ENCODE measurements at places on chromosomes 4 and X.

GRCh38 chr4:175035905-175036304, 117.7 kb downstream of the ADAM29 start:
- peak; percentile 5 for DNase-seq

DNA sequence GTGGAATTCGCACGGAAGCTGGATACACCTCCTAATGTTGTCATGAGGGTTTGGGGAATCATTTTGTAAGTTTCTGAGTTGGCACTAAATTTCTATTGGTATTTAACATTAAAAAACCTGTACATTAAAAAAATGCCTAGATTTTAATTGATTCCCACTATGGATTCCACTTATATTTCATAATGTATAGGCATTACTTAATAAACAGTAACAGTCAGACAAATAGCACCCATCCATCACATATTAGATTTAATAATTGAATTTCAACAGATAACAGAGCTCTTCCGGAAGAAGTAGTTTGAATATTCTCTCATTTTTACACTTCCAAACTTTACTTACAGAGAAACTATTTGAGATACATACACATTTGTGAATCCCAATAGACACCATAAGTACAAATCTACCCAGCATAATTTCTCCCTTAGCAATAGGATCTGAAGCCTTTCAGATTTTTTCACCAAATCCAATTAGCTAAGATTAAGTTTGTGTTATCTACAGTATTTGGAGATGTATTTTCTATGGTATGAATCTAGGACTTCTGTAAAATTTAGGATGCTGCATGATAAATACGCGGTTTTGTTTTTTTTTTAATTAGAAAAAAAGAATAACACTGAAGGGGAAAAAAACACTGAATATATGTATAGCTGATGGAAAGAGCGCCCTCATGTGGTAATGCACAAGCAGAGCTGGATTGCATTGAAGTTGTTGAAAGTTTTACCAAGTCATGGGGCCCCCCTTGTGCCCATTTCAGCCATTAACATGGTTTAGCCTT, 12.2 kb upstream of the ODAM start:
- no peak for DNase-seq

DNA sequence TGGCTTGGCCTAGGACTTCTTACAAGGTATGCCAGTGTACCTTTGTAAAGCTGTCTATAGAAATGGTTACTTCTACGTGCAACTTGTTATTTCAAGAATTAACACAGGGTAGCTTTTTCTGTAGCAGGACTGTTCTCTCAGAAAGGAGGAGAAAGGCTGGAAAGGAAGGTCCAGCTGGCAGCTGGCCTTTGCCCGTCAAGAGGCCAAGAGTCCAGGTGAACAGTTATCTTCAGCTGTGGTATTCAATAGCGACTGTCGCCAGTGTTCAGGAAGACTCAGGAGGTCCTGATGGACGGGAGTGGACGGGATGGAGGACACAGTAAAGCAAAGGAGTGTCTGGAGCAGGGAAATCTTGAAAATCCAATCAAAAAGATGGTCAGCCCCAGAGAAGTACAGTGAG, 4.7 kb downstream of the CYP4V2 start:
- DNase-seq: no peak

DNA sequence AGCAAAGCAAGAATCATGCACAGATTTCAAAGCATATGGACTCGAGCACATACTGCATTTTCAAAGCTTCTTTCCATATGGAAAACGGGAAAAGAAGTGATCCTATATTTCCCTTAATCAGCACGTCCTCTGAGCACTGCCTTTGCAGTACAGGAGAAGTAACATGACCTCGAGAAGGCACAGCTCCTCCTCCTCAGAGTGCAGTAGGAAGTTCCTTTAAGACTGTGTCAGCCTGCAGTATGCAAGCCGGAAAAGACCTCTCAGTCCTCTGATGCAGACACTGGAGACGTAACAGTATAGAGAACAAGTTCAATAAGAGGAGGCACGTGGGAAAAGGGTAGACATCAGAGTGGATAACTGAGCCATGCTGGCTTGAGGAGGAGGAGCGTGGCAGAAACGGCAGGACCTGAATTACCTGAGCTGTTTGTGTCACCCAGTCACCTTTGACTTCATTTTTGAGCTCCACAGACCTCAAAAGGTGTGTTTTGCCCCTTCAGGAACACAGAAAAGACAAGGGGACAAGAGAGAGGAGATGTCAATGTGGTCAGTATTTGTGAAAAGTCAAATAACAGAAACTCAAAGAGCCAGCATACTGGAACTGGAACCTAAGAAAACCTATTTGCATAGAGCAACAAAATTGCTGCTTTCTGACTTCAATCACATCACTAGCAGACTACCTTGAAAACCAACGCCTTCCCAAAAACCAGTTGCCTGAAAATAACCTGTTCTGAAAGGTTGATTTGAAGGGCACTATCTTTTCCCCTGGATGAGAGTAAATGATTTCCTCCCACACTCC, 20.8 kb downstream of the IRF2 start:
- DNase-seq: no peak

GRCh38 chr4:73761856-73762255, 21.5 kb downstream of the CXCL8 start:
- no peak for DNase-seq

DNA sequence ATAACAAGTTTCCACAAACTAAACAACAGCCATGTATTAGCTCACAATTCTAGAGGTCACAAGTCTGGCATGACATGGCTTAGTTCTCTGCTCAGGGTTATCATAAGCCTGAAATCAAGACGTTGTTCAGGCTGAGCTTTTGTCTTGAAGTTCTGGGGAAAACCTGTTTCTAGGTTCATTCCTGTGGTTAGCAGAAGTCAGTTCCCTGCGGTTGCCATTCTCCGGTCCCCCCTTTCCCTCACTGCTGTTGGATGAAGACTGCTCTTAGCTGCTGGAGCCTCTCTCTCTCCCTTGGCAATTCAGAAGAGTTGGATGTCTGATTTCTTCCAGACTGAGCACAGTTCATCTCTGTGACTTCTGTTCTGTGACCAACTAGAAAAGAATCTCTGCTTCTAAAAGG, 962.6 kb downstream of the PCDH7 start:
- no peak for DNase-seq

GRCh38 chrX:22313766-22314165, 41.1 kb downstream of the CBLL2 start:
- no peak for DNase-seq

- no peak for DNase-seq
Measured at GRCh38 chr4:4670869-4671268, 129.0 kb upstream of the STX18 start.

GRCh38 chr4:11079171-11079570, 349.5 kb downstream of the HS3ST1 start:
- no peak for DNase-seq

DNA sequence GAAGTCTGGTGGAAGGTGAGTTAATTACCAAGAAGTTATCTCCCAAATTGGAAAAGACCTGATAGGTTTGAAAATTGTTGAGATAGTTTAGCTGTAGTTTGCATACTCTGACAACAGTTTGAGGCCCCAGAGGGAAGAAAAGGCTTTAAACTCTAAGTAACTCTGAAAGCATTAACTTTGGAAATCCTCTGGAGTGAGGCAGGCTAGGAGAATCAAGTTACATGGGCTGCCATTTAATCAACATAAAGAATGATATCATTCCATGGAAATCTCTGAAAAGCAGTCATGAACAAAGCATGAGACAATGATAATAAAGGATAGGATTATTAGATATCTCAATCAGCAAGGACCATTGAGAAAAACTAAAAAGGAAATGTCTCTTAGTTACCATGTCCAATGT, 647.1 kb downstream of the ANKRD50 start:
- no peak for DNase-seq

GRCh38 chrX:153482376-153483015, 12.1 kb upstream of the HAUS7 start:
- no peak for DNase-seq

GRCh38 chr4:29047341-29048041, 1672.7 kb upstream of the PCDH7 start:
- no peak for DNase-seq

- no peak for DNase-seq
Measured at GRCh38 chr4:2790583-2791517, 2.0 kb upstream of the SH3BP2 start.

GRCh38 chrX:95058815-95059214, 1384.8 kb downstream of the FAM133A start:
- DNase-seq: no peak

DNA sequence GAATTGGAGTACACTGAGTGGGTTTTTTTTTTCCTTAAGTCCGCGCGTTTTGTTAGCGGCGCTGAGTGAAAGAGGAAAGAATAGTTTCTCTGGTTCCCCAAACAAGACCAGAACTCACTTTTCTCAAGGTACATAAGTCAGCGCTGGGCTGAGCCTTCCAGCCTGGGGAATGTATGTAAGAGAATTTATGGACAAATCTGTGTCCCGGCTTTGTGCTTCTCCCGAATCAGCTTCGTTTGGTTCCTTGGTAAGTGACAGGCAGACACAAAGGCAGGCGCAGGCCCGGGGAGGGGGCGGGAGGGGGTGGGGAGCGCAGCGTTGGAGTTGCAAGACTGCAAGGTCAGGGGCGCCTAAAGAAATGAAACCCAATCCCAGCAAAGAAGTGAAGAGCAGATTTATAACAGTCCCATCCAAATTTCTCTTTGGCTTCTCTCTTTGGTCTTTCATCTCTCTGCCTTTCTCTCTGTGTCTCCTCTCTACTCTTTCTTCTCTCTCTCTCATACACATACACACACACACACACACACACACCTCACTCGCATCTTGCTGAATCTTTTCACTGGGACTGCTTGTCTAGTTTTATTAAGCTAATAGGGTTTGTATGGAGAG, 981 bp downstream of the TET2 start:
- no peak for DNase-seq

DNA sequence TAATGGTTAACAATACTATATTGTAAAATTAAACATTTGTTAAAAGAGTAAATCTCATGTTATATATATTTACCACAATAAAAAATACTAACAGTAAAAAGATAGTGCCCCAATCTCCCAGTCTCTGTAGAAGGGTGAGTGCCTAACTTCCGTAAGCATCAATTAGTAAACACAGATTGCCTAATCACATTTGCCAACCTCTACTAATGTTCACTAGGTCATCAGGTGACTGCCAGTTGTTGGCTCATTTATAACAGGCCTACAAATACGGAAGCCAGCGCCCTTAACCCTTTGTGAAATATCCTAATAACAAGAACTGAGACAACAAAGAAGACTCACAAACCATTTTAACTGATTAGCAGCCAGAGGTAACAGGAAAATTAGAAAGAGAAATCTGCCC, 345.1 kb downstream of the INPP4B start:
- no peak for DNase-seq

DNA sequence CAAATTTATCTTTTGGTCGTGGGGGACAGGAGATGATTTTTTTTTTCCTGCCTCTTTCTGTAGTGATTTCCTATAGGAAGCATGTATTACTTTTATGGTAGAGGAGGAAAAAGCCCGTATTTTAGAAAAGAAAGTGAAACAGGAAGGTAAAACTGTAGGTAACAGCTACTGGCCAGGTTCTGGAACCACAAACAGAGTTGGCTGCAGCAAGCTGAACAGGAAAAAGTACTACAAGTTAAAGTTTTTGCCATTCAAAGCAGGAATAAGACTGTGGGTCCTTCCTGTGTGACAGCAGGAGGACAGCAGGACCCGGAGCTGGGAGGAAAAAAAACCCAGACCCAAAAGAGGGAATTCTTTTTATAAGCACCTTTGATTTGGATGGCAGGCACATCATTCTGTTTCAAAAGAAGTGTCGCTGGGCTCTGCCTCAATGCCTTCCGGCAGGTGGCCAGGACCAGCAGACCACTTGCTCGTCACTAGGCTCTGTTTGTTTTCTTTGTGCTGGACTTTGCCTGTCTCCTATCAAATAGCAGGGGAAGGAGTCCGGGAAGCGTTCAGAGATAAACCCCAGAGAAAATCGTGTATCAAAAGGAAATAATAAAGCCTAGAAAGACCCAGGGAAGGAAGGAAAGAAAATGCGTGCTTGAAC, 277.9 kb downstream of the ADGRA3 start:
- DNase-seq: no peak

DNA sequence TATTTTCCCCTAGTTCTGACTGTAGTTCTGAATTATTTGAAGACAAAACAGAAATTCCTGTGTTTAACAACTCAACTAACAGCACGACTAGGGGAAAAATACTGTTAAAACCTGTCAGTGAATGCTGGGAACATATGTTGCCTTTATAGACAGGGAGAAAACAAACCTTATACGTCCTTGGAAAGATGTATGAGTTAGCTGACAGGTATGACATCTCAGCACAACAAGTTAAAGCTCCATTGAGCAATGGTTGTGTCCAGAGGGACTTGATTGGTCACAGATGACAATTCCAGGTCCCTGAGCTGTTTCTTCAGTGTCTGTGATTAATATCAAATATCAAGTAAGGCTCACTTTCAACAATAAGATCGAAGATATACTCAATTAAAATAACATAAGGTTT, 58.2 kb upstream of the DDIT4L start:
- DNase-seq: no peak

- DNase-seq: no peak
Measured at GRCh38 chr4:185346975-185347601, 48.6 kb downstream of the LRP2BP start.

GRCh38 chr4:183996868-183997267, 91.8 kb downstream of the STOX2 start:
- DNase-seq: no peak

DNA sequence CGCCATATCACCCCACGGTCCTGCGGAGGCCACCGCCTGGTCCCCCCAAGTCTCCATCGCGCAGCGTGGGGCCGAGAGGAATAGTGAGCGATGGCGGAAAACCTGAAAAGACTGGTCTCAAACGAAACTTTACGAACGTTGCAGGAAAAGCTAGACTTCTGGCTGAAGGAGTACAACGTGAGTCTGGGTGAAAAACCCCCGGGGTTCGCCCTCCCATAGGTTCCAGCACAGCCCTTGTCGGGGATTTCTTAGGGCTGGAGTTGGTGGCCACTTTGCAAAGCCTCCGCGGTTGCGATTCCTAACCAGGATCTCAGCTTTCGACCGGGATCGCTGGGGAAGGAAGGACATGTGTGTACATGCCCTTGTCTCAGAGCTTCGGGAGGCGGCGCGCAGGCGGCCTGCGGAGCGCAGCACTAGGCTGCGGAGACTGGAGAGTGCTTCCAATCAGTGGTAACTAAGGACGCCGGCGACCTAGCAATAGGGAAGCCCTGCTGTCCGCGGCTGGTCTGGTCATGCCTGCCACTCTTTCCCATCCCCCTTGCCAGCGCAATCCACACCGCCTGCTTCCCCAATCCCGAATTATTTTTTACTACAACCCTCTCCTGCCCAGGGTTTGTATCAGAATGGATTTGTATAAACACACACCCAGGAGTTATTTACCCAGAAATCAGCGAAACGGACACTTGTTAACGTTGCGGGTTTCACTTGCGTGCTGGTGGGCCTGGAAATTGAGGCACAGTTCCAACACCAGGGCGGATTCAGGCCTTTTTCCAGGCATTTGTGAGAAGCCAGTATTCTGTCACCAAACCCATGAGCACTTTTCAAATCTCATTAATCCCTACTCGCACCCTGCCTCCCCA, 741 bp downstream of the SPATA18 start:
- DNase-seq: no peak

DNA sequence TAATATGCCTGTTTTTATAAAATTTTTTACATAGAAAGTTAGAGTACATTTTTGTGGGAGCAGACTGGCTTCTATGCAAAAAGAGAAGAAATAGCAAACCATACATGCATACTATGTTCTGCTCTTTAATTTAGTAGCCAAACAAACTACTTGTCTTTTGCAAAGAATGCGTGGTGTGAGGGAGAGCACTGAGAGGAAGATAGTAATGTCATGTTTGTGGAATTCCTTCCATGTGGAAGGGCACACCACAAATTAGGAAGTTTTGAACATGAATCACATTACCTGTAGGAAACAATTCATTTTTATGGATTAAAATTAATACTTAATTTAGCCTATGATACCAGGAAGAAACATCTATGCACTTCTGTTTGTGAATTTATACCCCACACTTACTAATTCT, 1529.1 kb upstream of the ADGRL3 start:
- no peak for DNase-seq

GRCh38 chr4:1245481-1246051, 3.4 kb downstream of the CTBP1 start:
- no peak for DNase-seq
